ENCODE measurements at places on chromosomes 2 and 18.
A peak's percentile ranks its signal among the peaks of the same experiment; 100 is the strongest.

DNA sequence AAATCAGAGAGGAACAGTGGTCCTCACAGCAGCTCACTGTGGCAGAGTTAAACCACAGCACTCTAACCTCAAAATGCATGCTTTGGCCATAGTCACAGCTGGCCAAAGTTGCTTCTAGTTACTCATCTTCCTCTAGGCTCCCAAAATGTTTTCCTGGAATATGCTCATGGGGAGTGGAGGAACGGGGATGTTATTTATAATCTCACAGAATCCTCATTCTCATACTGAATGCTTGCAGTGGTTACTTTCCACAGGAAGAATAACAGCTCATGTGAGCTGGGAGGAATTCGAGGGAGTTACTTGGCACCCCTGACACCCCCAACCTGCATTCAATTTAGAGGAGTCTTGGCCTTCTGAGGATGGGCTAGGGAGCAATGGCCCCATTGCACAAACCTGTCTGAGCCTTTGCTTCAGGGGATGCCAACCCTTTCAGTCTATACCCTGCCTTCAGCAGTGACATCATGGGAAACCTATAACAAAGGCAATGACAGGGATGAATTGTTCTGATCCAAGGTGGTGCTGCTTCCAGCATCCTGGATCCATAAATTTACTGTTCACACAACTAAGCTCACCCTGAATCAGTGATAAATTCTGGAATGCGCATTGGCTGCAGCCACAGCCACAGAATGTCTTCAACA is 22.4 kb upstream of the CCBE1 start:
- DNase-seq = no peak

- no peak for DNase-seq
Measured at GRCh38 chr2:49154140-49154539, at the start of gene FSHR. FSHR (minus strand) TSS chr2:49154515; CDS start chr2:49154417, 98 bp downstream.

- no peak for DNase-seq
Measured at GRCh38 chr2:121833358-121833723, 77.9 kb downstream of the TSN start.

DNA sequence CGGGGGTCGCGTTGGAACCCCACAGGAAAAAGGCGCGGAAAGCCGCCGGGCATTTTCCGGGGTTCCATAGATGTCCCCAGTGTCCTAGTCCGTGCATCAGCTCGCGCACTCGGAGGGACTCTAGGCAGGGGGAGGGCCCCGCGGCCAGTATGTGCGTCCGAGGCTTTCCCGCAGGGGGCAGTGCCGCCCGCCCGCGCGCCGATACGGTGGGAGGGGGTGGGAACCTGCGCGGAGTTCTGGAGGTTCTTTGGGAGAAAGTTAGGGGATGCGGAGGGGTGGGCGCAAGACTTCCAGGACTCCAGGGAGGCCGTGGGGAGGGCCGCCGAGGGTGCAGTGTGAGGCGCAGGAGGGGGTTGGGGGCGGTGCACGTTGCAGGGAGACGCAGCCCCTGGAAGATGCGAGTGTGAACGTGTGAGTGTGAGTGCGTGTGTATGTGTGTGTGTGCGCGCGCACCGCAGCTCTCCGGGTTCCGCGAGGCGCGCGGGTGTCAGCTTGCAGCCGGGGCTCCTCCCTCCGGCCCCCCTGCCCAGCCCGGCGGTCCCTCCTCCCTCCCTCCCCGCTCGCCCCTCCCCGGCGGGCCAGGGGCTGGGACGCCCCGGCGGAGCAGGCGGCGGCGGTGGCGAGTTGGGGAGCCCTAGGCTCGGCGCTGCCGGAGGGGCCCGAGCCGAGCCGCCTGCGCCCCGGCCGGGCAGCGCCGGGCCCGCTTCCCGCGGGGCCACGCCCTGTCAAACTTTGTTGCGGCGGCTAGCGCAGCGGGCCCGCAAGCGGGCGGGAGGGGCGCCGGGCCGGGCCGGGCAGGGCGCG is at the start of gene TCF7L1:
TCF7L1 (plus strand) TSS at position 559 of the 804 bp plus-strand sequence. CDS start 293 bp downstream, outside the sequence.
- peak; percentile 74 for DNase-seq

DNA sequence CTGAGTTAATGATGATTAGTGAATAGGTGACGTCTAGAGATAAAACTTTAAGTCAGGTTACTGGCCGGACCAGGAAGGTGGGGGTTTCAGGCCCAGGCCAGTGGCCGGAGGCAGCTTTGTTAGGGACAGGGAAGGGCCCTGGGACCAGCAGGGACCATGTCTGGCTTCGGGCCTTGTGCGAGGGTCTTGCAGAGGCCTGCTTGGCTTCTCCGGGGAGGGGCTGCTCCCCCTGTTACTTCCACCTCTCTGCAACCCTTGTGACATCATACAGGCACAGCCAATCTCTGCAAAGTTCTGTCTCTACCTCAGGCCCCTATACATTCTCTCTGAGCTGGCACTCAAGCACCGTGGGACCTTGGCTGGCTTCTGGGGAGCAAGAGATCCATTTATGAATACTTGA is at the start of gene ALLC:
ALLC (plus strand) TSS at position 320 of the 400 bp plus-strand sequence. CDS start 12,958 bp downstream, outside the sequence.
- DNase-seq = no peak

GRCh38 chr2:212882626-212883025 is 268.8 kb downstream of the IKZF2 start:
- DNase-seq = no peak

- no peak for DNase-seq
Measured at GRCh38 chr2:224819075-224819474, 102.9 kb upstream of the CCDC195 start.

DNA sequence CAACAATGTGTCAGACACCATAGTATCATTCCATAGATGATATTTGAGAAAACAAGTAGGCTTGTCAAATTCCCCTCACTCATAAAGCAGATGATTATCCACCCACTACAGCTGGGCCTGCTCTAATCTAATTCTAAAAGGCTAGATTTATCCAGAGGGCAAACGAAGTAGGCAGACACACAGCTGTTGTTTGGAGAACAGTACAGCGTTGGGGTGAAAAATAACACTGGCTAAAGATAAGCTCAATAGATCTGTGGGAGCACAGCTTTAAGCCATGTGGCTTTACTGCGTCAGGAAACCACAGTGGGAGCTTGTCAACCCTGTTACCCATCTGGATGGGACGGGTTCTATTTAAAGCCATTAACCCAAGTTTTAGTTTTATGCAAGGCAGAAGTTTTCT is 48.9 kb upstream of the COBLL1 start:
- no peak for DNase-seq

DNA sequence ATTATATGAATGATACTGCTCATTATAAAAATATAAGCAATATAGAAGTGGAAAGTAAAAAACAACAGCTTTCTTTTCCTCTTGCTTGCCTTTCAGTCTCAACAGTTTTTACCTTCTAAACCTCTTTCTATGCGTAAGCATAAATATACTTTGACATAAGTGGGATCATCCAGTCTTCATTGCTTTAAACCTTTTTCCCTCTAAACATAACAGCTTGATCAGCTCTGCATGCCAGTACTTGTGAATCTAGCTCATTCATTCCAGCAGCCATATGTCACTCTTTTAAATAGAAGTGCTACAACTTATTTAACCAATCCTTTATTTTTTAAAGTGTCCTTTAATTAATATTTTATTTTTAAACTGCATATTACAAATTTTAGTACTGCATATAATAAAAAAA is 88.1 kb downstream of the TTC27 start:
- DNase-seq = no peak

- DNase-seq = peak; percentile 0
Measured at GRCh38 chr2:31004257-31004656, 134.0 kb downstream of the GALNT14 start.

- DNase-seq = peak; percentile 91
Measured at GRCh38 chr2:74867841-74868658, 34.1 kb downstream of the HK2 start.

DNA sequence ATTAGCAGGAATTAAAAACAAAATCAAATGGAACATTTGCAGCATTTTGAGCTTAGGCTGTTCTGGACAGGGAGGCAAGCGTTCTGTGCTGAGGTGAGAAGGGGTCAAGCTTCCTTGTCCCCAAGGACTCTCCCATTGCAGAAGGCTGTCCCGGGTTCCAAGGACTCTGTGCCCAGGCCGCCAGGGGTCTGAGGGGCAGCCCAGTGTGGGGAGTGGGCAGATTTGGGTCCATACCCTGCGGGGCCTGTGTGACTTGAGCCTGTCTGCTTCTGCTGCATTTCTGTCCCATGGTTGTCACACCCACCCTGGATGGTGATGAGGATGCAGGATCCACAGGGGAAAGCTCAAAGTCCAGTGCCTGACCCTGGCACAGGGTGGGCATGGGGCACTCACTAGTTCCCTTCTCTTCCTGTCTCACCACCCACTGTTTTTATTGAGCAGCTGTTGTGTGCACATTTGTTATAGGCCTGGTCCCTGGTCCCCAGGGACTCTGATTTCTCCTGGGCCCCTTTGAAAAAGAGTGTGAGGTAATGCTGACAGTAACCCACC is 211.4 kb upstream of the HS6ST1 start:
- no peak for DNase-seq

GRCh38 chr2:205787761-205788160 is 105.5 kb downstream of the NRP2 start:
- DNase-seq = no peak

DNA sequence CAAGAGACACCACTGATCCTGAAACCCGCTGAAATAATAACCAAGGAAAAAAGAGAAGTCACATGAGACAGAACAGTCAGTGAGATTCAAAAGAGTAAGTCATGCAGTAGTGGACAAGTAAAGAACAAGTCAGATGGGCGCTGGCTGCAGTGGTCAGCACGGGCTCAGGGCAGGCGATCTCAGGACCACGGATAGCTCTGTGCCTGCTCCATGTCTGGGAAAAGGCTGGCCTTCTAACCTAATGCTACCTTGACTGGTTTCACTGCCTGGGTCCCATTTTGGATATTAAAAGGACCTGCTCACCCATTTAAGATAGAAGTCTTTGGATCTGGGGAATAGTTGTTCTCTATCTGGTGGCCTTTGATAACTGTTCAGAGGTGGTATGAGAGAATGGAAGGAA is 61.7 kb upstream of the LCLAT1 start:
- DNase-seq = peak; percentile 35

- no peak for DNase-seq
Measured at GRCh38 chr2:42663828-42664227, 95.4 kb downstream of the MTA3 start.

GRCh38 chr2:143530758-143531157 is 401.5 kb downstream of the ARHGAP15 start:
- DNase-seq = no peak

DNA sequence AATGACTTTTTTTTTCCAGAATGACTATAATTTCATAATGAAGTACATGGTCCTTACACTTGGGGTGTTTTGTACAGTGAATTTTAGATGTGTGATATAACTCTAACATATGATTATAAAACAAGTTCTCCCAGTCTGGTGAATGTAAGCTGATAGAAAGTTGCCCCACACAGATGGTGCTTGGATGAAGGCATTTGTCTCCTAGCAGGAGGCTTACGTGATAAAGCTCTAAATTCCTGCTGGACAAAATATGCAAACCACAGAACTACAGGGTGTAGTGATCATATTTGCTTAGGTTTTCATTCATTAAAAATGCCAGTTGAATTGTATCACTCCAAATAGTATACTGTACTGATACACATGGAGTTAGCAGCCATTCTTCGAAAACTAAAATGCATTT is 85.5 kb downstream of the DSC3 start:
- DNase-seq = peak; percentile 5

DNA sequence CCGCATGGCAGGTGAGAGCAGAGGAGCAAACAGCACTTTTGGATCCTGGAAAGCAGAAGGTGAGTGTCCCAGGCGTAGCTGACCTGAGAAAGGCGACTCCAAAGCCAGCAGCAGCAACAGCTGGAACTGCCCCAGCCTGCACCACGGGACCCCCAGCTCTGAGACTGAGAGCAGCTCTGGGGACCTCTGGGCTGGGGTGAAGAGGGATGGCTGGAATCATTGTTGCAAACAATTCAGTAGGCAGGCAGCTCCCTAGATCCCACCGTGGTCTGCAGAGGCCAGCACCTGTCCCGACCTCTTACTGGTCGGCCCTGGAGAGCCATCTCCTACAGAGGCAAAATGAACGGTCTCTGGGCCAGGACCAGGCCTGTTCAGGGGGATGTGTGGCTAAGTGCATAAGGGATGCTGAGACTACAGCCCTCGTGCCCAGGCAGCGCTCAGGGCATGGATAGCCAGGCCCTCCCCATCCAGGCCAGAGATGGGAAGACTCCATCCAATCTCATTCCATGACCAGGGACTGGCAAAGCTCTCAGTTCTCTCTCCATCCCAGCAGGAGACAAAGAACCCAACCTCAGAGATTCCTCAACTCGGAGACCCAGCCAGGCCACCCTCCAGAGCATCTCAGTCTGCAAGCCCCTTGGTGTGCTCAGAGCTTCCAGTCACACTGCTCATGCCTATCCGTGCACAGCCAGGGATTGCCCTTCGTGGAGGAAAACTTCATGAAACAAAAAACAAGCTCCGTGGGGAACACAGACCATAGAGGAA is 38.2 kb upstream of the ALPP start:
- no peak for DNase-seq

- DNase-seq = no peak
Measured at GRCh38 chr2:236366397-236366796, 102.2 kb upstream of the ASB18 start.

GRCh38 chr2:102433973-102434654 is 11.2 kb downstream of the IL18RAP start:
- DNase-seq = no peak

- DNase-seq = no peak
Measured at GRCh38 chr2:220476877-220477276, 849.4 kb downstream of the SLC4A3 start.

DNA sequence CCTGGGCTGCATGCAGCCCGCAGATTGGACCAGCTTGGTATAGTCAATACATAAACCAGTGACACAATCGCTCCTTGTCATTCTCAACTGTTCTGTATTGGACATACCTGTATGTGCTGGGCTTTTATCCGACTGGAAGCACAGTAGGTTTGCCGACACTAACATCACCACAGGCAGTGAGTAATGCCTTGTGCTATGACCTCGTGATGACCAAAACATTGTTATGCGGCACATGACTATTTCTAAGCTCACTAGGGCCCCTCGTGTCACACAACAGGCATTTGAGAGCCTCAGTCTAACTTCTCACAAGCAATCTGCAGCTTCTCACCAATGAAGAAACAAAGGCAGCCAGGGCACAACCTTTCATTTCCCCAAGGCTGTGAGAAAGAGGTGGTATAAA is 320.8 kb downstream of the AFF3 start:
- DNase-seq = peak; percentile 19

- DNase-seq = no peak
Measured at GRCh38 chr2:174952607-174953006, 52.6 kb downstream of the CHN1 start.

DNA sequence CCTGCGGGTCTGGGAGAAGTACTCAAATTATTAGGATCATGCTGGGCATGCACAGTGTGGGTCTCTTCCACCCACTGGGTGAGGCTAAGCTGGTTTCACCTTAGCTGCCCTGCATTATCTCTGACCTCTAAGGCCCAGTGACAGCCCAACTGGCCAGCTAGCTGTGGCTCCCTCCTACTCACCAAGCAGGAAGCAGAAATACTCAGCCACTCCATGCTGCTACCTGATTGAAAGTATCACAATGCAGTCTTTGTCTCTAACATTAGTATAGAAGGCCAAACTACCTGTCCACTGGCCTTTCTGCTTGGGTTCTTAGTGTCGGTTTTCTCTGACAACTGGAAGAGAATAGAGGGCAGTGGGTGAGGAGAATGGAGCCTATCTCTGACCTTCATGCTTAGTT is 47.3 kb upstream of the RAB27B start:
- DNase-seq = no peak

- DNase-seq = no peak
Measured at GRCh38 chr2:187475499-187476248, 27.6 kb upstream of the CALCRL start.
